Suppressor macrophage treated with lipopolysaccharide for 4 hours (primary cell): ENCODE measurements at places on chromosomes 4 and X.
A peak's percentile ranks its signal among the peaks of the same experiment; 100 is the strongest.

- DNase-seq: no peak
These were observed 412.1 kb downstream of the SMARCA1 start for GRCh38 chrX:129111081-129111798.

DNA sequence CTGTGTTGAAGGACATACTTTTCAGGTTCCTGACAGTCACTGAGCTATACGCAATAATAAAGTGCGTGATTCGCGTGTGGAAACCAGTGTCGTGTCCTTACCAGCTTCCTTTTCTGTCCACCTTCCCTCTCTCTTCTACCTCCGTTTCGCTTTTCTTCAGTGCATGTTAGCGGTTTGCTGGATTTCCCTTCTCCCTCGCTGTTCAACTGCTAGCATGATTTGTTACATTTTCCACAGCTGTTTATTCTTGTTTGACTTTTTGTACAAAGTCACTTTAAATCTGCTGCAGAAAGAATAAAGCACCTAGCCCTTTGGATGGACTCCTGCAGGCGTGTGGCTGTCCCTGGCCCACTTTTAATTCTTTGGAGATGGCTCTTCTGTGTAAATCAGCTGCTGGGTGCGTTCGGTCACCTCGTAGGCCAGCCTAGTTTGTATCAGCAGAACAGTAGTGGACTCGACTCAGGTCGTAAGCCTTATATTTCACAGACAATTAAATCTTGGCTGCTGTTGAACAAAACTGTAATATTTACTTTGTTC is 8.9 kb upstream of the HAND2 start:
- DNase-seq: no peak

- DNase-seq: peak; percentile 41
These were observed 102.7 kb upstream of the DHX15 start for GRCh38 chr4:24686866-24687692.

DNA sequence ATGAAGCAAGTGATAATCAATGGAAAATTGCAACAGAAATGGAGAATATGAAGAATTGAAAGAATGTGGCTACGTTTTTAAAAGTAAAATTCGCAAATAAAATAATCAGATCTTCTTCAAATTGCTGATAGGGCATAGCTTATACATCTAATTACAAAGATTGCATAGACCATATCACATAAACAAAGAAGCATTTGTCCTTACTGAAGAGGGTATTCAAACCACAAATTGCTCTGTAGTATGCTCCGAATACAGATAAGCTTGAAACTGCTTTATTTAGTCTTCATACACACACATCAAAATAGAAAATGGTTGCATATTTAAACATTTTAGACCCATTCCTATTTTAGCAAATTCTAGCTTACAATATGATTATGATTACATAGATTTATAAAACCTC is 206.7 kb upstream of the SLIT2 start:
- DNase-seq: no peak

DNA sequence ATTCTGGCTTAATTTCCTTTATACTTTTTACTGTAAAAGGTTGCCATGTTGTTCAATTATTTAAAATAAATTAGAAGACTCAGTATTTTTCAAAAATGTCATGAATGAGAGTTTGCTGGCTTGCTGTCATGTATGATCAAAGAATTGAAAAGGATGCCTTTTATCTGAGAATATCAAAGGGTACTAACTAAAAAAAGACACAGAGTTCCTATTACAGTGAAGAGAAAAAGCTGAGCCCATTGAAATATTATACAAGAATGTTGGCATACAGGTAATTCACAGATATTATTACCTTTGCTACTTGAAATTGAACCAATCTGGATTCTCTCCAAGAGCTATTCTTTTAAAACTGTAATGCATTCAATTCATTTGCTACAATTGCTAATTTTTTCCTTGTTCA is 200.0 kb downstream of the PPP3CA start:
- DNase-seq: no peak

- peak; percentile 58 for DNase-seq
These were observed 121.2 kb upstream of the NAP1L5 start for GRCh38 chr4:88818631-88819470.

GRCh38 chr4:108849611-108850168 is 86.8 kb upstream of the ETNPPL start:
- DNase-seq: no peak

DNA sequence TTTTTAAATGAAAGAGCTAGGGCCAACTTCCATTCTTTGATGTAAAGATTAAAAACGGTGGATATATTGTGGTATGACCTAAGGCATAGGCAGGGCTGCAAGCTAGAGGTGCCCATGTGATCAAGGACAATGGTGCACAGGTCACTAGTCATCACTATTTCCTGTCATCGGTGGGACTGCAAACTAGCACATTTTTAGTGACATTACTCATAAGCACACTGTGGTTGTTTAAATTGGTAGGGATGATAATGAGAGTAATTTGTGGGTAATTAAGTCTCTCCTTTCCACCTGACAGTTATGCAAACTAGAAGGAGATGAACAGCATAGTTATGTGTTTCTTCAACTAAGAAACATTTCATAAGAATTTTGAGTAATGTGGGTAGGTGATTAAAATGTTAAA is 85.4 kb downstream of the GPRIN3 start:
- DNase-seq: no peak

DNA sequence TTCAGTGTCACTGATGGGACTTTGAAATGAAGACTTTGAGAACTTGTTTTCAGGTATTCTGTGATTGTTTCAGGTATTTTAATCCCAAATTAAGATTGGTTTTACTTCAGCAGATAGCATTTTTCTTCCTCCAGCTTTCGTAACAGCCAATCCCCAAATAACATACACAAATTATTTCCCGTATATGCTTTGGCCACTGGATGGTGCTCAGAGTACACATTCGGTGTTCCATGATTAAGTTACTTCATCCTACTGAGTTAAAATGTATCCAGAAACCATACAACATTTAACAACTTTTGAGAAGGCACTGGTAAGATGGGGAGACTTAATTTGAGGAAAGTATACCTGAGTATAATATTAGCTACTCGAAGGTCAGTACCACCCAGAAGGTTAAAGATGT is 233.4 kb upstream of the FAM47A start:
- DNase-seq: no peak

GRCh38 chr4:126341927-126342326 is 1027.2 kb downstream of the FAT4 start:
- DNase-seq: no peak

GRCh38 chr4:69888336-69888735 is 28.4 kb upstream of the SULT1E1 start:
- no peak for DNase-seq

DNA sequence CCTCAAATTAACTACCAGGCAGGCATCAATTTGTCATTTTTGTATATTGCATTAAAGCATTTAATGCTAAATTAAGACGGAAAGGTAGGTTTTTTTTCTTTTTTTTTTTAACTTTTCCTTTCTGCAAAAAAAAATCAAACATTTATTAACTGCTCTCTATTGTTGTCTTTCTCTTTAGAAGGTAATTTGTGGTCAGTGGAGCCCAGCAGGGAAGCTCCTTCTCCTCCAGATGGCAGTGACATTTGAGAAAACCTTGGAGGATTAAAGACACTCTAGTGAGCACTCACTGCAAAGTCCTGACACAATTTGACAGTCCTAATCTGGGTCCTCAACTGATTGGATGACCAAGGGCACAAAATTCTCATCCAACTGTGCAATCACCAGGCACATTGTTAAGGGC is 102.4 kb downstream of the SLIT2 start:
- no peak for DNase-seq

DNA sequence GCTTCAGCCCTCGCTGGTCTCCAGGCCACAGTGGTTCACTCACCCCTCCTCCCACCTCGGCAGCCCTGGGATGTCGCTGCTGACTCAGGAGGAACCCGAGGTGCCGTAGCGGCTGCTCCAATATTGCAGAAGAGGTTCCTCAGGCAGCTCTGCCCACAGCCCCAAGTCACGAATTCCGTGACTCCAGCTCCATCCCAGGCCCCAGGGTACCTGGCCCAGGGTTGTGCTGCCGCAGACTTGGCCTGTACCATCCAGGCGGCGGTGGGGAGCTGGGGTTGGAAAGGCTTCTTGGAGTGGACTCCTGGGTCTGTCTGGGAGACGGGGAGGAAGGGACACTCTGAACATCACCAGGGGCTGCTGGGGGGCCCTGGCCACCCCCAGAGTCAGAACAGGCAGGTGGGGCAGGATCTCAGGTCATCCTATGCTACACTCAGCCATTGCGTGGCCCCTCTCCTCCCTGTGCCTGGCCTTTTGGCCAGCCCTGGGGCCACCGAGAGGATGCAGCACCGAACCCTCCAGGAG is 728 bp upstream of the HGFAC start:
- DNase-seq: peak; percentile 47

DNA sequence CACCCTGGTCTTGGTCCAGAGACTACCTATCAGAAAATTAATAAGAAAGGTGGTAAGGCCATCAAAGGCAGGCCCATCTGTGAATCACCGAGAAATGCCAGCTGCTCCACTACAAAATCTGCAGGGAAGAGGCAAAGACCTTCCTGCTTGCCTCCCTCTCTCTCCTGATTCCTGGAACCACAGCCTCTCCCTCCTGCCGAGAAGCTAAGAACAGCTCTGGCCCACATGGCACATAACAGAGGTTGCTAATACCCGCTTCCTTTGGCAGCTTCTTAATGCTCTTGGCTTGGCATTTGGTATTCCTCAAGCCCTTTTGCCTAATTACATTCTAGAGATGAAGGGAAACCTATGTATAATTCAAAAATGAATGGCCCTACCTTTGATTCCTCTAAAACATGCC is 32.9 kb downstream of the RAI2 start:
- no peak for DNase-seq
